ENCODE measurements at places on chromosomes 4 and X.

DNA sequence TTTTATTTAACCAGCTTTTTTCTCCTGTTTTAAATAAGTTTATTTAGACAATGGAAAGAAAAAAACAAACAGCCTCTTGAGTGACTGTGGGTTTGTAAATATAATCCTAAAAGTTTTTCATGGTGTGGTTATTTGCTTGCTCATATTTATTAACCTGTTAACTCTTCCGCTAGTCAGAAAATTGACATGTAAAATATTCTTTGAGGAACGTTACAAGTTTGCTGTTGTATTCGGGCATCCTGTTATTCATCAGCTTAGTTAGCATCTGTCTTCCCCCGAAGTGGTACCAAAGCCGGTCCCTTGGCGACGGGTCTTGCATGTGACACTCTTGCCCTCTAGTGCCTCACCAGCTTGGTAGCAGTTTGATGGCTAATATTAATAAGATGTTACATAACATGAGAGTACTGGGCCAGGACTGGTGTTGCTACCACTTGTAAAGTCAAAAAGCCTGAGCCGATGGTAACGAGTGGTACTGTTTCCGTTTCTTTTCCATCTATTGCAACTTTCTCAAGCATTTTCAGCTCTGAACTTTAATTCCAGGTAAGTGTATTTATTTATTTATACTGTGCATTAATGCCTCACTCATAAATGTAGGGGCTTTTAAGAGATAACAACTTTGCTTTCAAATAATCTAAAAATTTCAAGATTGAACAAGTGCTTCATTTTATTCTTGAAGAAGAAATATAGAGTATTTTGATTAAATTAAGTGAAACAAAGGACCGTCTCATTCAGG, at the start of gene NDST3:
TSS of gene NDST3 (plus strand) at position 434 of the 733 bp plus-strand sequence. CDS start 19,425 bp downstream, outside the sequence.
- no peak for DNase-seq

GRCh38 chrX:21658746-21659145, 616 bp upstream of the KLHL34 start:
- no peak for DNase-seq

- no peak for DNase-seq
Observed at GRCh38 chrX:116009346-116009745, 161.2 kb upstream of the AGTR2 start.

DNA sequence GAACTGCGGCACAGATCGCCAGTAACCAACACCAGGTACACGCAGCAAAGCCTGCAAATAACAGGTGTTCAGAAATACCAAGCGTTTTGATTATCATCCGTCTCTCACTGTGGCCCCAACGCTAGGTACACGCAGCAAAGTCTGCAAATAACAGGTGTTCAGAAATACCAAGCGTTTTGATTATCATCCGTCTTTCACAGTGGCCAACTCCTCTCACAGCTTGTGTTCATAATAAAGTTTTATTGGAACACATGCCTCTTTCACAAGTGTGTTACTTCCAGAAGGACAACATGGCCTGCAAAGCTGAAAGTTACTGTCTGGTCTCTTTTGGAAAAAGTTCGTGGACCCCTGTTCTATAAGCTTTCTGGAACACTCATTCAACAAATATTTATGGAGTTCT, 153.1 kb downstream of the AFAP1 start:
- no peak for DNase-seq

DNA sequence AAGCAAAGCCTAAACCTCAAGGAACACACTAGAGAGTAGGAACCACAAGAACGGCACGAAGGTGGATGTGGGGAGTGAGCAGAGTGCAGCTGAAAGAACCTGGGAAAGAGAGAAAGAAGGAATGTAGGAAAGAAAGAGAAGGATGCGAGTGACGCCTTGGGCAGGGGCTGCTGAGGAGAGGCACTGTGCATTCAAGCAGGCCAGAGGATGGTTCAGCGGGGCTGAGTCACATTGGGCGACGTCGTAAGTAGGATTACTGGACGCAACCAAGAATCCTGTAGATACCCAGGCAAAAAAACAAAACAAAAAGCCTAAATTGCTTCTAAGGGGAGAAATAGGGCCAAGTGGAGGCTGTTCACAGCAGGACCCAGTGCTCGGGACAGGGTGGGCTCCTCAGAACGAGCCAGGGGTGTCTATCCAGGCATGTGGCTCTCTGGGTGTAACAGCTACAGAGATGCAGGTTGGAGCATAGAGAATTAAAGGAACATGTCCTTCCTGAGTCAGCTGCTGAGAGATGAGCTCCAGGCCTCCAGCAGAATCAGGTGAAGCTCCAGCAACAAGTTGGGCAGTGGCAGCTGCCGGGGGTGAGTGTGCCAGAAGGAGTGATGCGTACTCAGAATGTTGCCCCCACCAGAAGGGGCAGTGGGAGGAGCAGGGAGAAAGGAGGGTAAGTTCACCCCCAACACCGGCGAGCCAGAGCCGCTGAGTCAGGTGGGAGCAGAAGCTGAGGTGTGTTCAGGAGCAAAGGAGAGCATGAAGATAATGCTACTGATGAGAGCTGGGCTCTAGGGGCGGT, 38.6 kb downstream of the NELFA start:
- no peak for DNase-seq

GRCh38 chr4:176957353-176958118, 164.8 kb upstream of the VEGFC start:
- DNase-seq = no peak

GRCh38 chr4:76856243-76857073, 41.5 kb downstream of the SOWAHB start:
- no peak for DNase-seq

GRCh38 chrX:139932073-139932900, 566 bp downstream of the ATP11C start:
- peak; percentile 22 for DNase-seq
